NCI-H2171 treated with DMSO at 0.1 percent for 48 hours (cell line): ENCODE measurements at places on chromosomes 6 and 20.

DNA sequence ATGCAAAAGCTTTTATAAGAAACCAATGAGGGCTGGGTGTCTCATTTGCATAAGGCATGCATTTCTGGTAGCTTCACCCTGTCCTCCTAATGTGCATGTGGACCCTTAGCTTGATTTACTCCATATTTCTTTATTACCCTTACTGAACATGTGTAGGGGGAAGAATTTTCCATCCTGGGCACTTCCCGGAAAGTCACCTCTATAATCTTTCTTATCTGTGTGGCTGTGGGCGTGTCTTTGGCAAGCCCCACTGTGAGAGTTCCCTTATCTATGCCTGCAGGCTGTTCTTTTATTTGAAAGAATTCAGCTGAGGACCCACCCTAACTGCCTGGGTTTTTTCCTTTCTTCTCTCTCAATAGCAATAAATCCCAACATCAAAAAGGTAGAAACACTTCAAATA is 627.8 kb downstream of the DOK5 start:
- DNase-seq, result no peak

DNA sequence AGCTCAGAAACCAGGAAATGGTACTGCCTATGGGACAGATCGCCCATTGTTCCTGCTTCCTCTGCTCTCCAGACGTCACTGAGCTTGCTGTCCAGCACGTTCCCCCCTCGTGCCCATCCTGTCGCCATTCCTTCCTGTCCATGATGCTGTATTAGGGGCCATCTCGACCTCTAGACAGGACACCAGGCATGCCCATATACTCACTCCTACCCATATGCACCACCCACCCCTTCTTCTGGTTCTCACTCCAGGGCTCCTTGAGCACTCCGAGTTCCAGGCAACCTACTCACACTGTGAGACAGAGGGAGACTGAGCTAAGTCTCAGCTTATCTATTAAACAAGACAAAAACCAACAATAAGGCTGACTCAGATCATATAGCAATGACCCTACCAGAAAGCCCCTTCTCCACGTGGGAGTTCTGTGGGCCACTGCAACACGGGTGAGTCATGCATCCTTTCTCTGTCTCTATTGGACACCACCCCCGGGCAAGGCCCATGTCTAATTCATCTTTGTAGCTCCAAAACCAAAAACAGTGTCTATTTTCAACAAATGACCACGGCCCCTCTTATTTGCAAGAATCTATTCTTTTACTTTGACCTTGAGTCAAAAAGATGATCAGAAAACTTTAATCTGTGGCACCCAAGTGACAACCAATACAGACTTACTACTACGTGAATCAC is 65.7 kb downstream of the PSMG4 start:
- DNase-seq, result no peak

DNA sequence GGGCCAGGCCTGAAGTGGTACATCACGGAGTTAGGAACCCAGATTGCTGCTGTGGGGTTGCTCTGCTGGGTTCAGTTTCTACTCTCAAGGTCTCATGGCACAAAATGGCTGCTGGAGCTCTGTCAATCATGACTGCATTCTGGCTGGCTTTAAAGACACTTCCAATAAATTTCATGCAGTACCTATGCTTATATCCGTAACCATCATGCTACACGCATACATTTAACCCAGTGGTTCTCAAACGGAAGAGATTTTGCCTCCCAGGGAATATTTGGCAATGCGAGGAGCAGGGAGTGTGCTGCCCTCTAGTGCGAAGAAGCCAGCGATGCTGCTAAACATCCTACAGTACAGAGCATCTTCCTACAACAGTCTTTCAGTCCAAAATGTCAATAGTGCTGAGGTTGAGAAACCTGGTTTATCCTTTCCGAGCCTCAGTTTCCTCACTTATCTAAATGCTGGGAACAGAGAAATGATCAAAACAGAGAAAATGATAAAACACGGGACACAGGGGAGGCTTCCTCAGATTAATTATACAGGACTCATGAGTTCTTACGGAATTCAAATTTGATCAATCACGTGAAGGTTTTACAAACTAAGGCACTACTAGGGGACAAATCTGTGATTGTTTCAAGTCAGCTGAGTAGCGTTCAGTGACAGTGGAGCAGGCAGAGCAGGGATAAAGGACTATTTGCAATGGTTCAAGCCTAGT is 9.6 kb upstream of the SLC2A10 start:
- DNase-seq, result no peak

GRCh38 chr6:165988302-165988756 is 179.3 kb downstream of the TBXT start:
- no peak for DNase-seq
